ENCODE measurements at places on chromosomes 2 and 18.

- DNase-seq, result no peak
Observed at GRCh38 chr18:37246779-37247340, 318.7 kb downstream of the CELF4 start.

DNA sequence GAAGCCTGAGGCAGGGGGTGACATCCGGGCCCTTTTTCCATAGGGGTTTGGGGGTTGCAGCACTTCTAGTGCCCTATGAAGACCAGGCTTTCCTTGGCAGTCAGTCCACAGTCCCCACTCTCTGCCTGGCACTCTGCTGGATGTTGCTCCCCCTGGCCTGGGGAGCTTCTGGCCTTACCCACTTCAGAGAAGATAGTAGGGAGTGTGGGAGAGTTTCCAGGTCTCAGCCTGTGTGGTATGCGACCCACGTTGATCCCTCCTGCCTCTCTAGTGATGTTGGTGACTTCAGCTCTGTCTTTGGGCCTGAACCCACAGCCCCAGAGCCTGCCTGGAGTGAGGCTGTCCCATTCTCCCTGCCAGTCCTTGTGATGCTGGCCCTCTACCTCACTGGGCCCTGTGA, 105.6 kb downstream of the STPG4 start:
- no peak for DNase-seq

DNA sequence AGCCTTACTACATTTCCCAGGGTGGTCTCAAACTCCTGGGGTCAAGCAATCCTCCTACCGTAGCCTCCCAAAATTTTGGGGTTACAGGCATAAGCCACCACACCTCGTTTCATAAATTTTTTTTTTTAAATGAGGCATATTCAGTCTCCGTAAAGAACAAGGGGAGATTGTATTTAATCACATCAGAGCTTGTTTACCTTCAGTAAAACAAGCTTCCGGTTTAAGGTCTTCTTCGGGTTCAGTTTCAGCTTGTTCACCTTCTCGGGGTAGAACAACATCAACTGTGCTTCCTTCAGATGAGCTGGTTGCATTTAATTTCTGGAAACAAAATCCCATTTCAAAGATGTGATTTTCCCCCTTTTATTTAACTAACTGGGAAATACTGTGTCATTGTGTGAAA, 88.6 kb downstream of the SCN3A start:
- no peak for DNase-seq

DNA sequence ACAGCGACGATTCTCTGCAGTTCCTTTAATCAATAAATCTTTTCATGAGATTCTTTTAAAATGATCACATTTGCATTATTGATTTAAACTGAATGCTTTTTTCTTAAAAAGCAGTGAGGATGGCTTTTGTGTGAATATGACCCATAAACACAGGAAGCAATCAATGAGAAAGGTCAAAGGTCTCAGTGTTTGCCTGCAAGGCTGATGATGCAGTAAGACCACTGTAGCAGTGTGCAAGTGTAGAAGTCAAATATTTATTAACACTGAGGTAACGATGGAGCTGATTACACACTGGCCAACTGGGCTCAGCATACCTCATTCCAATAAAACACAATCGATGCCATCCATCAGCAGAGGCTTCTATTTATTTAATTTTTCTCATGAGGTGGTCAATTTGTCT, 633.5 kb downstream of the DCDC2C start:
- no peak for DNase-seq

- no peak for DNase-seq
Observed at GRCh38 chr18:61196750-61197149, 136.5 kb upstream of the CDH20 start.

DNA sequence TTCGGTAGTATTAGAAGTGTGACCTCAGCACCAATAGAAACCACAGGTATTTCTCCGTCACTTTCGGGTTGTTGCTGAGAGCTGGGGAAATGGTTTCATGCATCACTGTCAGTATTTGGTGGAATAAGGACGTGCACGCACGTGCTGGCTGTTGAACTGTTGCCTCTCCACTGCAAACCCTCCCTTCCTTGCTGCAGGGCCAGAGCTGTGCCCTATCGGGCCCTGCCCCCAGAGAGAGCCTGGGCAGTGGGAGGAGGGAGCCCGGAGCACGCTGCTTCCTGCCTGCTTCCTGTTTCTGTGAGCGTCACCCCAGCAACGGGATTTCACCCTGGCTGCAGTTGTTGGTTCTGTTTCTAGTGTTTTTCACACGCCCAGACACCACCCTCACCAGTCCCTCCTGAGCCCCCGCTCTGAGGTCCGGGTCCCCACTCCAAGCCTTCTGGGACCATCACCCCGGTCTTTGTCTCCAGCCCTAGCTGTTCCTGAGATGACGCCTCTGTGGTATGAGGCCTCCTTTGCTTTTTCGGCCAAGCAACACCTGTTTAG, 47.4 kb downstream of the LRRFIP1 start:
- DNase-seq, result peak; percentile 69

- peak; percentile 32 for DNase-seq
Observed at GRCh38 chr18:54440292-54440691, 82.6 kb downstream of the C18orf54 start.

DNA sequence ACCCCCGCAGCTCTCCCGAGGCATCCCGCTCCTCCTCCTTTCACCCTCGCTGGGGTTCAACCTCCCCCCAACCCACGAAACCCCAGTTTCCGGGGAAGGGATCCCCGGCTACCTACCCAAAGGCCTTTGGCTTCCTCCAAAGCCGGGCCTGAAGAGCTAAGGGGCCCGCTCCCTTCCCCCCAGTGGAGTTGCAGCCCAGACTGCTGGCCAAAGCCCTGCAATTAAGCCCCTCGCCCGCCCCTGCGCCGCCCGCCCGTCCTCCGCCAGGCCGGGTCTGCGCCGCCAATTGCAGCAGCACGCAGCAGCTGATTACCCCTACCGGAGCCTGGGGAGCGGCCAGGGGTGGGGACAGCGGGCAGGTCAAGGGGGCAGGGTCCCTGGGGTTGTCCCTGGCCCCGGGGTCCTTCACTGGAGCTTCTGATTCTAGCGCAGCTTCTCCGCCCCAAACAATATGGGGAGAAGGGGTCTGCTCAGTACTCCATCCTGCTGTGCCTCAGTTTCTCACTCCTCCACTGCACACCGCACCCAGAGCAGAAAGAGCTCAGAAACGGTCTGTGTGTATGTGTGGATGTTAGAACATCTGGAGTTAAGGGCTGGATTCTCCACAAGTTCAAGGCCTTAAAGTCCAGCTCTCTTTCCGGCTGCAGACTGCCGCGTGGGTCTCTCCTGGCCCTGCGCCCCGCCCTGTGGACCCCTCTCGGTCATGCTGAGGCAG, 16.9 kb downstream of the WNT10A start:
- no peak for DNase-seq

- DNase-seq, result no peak
Observed at GRCh38 chr2:88187927-88188326, 17.8 kb downstream of the THNSL2 start.

DNA sequence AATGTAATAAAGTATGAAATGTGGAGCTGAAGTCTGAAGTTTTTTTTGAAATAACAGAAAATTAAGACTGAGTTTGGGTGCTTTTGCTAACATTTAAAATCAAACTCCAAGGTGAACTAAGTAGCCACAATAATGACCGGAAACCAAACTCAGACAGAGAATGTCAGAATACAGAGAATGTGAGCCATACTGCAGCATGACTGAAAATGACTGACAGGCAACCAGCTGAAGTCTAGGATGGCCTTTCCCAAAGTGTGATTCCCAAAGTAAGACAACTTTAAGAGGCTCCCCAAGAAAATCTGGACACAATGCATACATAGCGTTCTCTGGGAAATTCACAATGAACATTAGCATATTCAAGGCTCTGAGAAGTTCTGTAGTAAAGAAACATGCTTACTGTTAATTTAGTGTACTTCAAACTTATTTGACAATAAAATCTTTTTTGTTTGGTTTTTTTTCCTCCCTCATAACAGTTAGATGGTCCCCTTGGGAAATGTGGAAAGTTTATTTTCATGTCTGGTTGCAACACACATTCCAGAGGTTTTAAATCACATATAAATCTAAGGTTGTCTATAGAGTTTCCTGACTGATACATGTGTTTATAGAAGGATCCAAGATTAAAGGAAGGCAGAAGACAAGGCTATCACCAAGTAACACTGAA, 28.6 kb downstream of the PLA2R1 start:
- peak; percentile 87 for DNase-seq

GRCh38 chr2:231084565-231084964, 27.9 kb downstream of the PSMD1 start:
- DNase-seq, result no peak

GRCh38 chr2:211408483-211408891, 852.1 kb downstream of the CPS1 start:
- DNase-seq, result no peak

GRCh38 chr2:2646433-2647051, 315.5 kb upstream of the MYT1L start:
- no peak for DNase-seq

DNA sequence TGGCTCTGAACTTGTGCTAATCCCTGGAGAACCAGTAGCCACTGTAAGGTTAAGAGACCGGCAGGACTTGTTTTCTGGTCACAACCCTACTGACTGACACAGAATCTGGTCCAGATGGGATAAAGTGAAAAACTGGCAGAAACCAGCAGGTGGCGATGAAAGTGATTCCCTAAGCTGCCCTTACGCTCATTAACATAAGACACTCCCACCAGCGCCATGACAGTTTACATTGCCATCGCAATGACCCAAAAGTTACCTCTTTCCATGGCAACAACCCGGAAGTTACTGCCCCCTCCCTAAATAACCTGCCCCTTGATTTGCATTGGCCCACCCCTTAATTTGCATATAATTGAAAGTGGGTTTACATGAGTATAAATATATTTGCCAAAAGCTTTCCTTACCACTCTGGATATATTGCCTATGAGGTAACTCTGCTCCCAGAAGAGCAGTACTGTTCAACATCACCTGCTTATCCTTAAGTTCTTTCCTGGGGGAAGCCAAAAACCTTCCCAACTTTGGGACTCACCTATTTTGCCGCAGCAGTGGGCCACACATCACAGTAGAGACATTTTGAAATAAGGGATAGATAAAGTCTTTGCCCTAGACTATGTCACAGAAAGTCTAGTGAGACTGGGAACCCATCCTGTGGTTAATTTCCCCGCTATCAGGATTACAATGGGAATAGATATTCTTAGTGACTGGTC, 35.8 kb upstream of the AFF3 start:
- peak; percentile 47 for DNase-seq

DNA sequence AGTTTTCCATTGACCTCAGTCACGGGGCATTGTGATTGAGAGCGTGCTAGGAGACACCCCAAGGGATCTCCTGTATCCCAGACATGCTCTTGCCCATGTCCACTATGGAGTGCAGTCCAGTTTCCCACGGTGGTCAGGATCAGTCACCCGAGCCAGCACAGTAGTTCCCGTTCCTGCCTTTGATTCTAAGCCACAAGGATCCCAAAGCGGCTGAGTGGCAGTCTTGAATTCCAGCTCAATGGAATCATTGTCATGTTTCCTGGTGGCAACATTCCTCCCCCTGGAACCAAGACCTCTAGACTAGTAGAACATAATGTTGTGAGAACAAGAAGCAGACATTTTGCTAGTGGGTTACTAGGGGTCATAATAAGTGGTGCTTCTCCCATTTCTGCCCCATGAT, 154.3 kb downstream of the SEPTIN10 start:
- no peak for DNase-seq

DNA sequence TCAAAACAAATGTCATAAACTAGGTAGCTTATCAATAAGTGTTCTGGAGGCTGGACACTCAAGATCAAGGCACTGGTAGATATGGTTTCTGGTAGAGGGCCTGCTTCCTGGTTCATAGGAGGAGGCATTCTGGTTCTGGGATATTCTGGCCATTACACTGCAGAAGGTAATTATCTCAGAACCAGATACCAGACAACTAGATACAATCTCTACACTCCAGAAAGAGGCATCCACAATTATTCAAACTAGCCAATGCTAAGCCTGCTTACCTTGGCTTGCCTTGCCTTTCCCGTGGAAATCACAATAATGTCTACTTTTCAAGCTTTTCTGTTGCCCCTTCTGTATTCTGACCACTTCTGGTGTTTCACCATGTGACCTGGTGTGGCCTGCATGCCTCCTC, 785.2 kb upstream of the GYPC start:
- no peak for DNase-seq

DNA sequence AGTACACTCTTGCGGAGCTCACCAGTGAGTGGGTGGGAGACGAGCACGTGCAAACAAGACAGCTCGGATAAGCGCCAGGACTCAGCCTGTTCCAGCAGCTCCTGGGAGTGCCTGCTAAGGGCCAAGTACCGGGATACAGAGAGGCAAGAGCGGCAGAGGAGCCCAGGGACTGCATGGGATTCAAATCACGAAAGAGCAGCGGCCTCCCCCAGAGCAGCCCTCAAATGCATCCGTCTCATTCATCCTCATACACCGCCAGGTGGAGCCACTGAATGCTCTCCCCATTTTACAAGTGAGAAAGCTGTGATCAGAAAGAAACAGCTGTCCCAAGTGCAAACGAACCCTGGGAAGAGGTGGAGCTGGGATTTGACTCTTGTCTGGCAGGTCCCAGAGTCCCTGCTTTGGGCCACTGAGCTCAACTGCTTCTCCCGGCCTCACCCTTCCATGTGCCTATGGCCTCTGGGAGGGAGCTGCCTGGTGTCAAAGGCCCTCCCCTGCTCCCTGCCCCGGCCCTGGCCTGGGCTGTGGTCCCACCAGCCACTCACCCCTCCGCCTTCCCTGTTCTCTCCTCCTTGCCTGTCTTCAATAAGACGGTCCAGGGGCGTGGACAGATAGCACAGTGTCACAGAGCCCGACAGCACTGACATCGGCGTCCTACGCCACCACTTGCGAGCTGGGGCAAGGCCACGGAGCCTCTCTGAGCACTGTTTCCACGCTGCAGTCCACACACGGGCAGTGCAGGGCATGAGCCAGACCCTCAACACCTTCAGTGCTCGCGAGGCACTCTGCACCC, 72.8 kb upstream of the TAF1B start:
- DNase-seq, result peak; percentile 72

DNA sequence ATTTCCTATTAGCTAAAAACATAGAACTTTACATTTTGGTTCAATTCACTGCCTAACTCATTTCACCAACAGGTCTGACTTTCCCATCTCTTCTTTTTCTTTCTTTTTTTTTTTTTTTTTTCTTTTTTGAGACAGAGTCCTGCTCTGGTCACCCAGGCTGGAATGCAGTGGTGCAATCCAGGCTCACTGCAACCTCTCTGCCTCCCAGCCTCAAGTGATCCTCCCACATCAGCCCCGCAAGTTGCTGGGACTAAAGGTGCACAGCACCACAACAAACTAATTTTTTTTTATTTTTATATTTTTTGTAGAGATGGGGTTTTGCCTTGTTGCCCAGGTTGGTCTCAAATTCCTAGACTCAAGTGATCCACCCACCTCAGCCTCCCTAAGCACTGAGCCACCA, 57.8 kb upstream of the HNRNPA3 start:
- no peak for DNase-seq

- DNase-seq, result peak; percentile 67
Observed at GRCh38 chr2:158509928-158510797, 53.4 kb downstream of the PKP4 start.

GRCh38 chr18:48019557-48020325, 89.3 kb upstream of the SMAD2 start:
- no peak for DNase-seq

- no peak for DNase-seq
Observed at GRCh38 chr2:21183306-21183705, 59.5 kb downstream of the TDRD15 start.
